PC-3 (cell line): ENCODE measurements at places on chromosomes 2 and 18. TPM values are rescaled to one million over a fixed set of nuclear protein-coding genes. Genes with fewer than 3 reads are reported as not detected.

GRCh38 chr18:45702708-45703265, 21.2 kb upstream of the SLC14A1 start:
- H3K4me3 ChIP-seq = no peak overlapping the region
- H3K36me3 ChIP-seq = no peaks in the 10 kb centered on the region
- H3K4me1 ChIP-seq = no peaks in the 10 kb centered on the region
- DNase-seq = no peak
- H3K27me3 ChIP-seq = no peaks in the 10 kb centered on the region
- H3K27ac ChIP-seq = no peak overlapping the region

- DNase-seq = no peak
- H3K27ac ChIP-seq = no peak overlapping the region
- no peaks in the 10 kb centered on the region for H3K4me1 ChIP-seq
- no peak overlapping the region for H3K4me3 ChIP-seq
Observed at GRCh38 chr2:181589779-181590178, 67.1 kb downstream of the CERKL start.

DNA sequence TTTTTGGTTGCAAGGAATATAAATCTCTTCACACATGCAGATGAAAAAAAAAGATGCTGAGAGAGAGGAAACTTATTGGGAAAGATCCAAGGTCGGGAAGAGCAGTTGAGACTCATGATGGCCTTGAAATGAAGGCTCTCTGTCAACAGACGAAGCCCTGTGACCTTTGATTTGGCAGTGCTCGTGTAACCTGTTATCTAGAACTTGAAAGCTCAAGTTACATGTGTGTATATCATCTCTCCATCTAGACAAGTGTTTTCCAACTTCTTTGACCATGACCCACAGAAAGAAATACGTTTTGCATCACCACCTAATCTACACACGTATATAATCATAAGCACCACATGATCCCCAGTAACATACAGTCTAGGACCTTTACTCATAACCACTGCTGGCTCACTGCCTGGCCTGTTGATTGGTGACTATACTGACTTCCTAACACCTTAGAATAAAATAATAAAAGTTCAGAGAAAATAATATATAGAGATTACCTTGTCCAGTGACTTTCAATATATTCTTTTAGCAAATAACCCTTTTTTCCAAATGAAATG, 319.0 kb upstream of the PKDCC start:
- no peaks in the 10 kb centered on the region for H3K4me1 ChIP-seq
- no peak overlapping the region for H3K27ac ChIP-seq
- H3K4me3 ChIP-seq = no peak overlapping the region

GRCh38 chr2:169254774-169255173, 107.6 kb downstream of the LRP2 start:
- no peak overlapping the region for H3K4me3 ChIP-seq
- DNase-seq = no peak
- no peak overlapping the region for H3K27ac ChIP-seq
- H3K27me3 ChIP-seq = peaks cover 50% of the 10 kb centered on the region

DNA sequence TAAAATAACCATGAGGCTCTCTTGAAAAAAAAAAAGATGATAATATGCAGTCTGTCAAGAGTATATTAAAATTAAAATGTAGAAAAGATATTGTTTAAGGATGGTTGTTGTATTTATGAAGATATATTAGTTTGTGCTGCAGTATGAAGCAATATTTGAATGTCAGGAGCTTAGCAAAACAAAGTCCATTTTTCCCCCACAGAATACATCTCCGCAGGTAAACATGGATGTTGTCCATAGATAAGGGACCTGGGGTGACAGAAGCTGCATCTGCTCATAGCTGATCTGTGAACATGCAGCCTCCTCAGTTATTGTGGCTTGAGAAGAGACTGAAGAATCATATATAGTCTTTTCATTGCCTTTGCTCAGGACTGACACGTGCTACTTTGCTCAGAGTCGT, 366.1 kb upstream of the MMADHC start:
- H3K27ac ChIP-seq = no peak overlapping the region
- H3K4me3 ChIP-seq = no peak overlapping the region
- no peaks in the 10 kb centered on the region for H3K27me3 ChIP-seq
- no peaks in the 10 kb centered on the region for H3K4me1 ChIP-seq

DNA sequence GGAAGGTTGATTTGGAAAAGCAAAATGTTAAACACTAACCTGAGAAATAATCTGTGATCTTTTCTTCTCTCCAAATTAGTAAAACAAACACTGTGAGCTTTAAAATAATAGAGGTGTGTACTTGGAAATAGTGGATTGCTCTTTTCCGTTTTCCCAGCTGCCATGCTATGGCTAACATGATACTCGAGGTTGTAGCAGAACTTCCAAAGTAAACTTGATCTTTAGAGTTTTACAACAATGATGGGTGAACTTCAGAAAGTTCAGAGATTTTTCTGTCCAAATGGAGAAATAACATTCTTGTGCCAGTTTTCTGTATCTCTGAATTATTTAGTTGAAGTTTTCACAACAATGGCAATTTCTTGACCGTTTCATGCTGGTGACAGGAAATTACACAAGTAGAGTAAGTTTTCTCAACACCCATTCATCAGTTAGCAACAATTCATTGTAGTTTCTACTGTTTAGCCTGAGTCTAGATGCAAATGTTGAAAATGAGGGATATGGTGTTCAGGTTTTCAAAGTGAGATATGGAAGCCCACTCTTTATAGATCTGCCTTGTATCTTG, 135.3 kb upstream of the CTAGE1 start:
- no peaks in the 10 kb centered on the region for H3K36me3 ChIP-seq
- H3K27me3 ChIP-seq = no peaks in the 10 kb centered on the region
- DNase-seq = no peak
- no peak overlapping the region for H3K4me3 ChIP-seq

DNA sequence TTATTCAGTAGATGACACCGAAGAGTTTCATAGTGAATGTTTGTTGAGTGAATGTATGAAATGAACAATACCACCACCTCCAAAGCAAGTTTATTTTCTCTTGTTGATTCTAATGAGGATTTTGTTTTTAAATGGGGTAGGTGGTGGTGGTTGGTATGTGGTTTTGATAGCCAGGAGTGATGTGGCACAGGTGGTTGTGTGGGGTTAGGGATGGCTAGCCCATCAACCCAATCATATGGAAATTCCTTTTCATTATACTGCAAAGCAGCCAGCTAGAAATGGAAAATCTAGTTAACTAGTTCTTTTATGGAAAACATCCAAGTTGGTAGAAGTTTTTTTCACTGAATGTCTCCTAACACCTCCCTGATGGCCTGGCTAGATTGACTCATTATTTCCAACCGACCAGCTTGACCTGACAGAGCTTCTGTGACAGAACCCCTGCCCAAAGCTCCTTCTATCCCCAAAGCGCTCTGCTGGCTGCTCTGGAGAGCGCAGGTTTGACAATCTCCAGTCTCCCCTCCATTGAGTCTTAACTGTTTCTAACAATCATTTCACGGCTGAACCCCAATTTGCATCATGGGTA, 376.9 kb downstream of the MTX2 start:
- H3K4me1 ChIP-seq = peaks cover 7% of the 10 kb centered on the region
- H3K36me3 ChIP-seq = no peaks in the 10 kb centered on the region

DNA sequence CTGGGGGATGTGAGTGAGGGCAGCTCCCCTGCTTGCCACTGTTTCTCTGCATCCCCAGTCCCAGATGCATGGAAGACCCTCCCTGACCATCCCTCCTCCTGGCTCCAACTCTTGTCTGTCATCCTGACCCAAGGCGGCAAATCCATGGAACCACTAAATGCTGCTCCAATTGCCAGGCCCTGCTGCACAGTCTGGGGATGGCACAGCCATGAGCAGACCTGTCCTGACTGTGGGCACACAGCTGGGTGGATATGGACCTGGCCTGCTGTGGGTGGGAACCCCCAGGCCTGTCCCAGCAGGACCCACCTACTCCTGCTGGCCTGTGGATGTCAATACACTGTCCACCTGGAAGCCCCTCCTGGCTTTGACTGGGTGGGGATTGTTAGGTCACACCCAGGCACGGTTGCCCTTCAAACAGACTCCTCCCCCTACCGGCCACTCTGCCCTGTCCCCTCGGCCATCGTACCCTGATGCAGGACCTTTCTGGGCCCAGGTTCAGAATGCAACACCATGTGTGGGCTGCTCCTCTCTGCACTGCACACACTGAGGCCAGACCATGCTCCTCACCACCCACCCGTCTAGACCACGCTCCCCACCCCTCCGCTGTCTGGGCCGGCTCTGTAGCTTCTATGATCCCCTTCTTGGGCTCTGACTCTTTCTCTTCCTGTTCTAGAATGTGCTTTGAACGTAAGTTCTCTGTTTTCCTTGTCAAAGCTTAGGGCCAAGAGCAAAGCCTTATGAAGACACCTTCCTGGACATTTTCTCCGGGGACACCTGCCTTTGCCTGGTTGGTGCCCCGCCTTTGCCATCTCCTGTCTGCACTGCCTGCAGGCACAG, 57.9 kb downstream of the INPP5D start:
- H3K27me3 ChIP-seq = no peaks in the 10 kb centered on the region
- DNase-seq = no peak
- no peaks in the 10 kb centered on the region for H3K36me3 ChIP-seq
- no peak overlapping the region for H3K27ac ChIP-seq

GRCh38 chr2:136129601-136130000, 11.7 kb upstream of the CXCR4 start:
- H3K4me1 ChIP-seq = peaks cover 14% of the 10 kb centered on the region; the same call in 1 of the 2 replicates
- H3K27me3 ChIP-seq = peaks cover 30% of the 10 kb centered on the region
- no peak overlapping the region for H3K27ac ChIP-seq
- DNase-seq = peak; percentile 39
- no peaks in the 10 kb centered on the region for H3K36me3 ChIP-seq

DNA sequence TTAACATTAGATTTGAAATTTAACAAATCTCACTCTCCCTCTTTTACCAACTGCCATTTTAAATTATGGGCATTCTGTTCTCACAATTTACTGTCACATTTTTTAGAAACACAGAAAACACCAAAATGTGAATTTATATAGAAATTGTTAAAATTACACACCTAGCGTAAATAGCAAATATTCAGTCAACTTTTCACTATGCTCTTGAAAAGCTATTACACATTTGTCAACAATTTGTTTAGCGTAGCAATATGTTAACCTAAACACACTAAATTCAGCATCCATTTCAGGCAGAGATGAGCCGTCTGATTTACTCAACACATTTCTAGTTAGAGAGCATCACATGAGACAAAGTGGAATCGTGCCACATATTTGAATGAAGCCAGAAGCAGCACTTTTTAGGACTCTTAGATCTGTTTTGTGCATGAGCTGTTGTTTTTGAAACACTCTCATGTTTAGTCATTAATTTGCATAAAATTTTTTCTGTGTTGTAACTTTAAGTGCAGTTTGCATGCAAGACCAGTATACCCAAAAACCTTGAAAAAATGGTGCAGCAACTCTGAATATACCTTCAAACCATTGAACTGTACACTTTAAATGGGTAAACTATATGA, 8.2 kb downstream of the TTC32 start:
- no peaks in the 10 kb centered on the region for H3K36me3 ChIP-seq
- H3K4me3 ChIP-seq = no peak overlapping the region
- no peak overlapping the region for H3K27ac ChIP-seq
- no peak for DNase-seq
- peaks cover 15% of the 10 kb centered on the region for H3K4me1 ChIP-seq

DNA sequence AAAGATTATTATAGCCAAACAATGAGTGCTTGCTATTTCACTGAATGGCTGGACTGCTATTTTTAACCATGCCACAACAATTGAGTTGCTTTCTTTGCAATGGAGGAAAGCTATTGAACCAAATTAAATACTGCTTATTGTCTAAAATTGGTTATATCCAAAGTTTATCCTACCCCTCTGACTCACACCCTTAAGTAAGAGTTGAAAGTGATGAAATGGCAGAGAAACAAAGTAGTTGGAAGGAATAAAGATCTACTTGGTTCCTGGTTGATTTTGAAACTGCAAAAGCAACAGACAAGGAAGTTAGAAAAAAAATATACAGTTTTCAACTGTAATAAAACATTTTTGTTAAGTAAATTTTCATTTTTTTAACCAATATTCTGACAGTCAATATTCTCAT, 47.5 kb downstream of the EML4 start:
- H3K27me3 ChIP-seq = no peaks in the 10 kb centered on the region
- no peak overlapping the region for H3K4me3 ChIP-seq
- H3K27ac ChIP-seq = no peak overlapping the region
- H3K4me1 ChIP-seq = no peaks in the 10 kb centered on the region

DNA sequence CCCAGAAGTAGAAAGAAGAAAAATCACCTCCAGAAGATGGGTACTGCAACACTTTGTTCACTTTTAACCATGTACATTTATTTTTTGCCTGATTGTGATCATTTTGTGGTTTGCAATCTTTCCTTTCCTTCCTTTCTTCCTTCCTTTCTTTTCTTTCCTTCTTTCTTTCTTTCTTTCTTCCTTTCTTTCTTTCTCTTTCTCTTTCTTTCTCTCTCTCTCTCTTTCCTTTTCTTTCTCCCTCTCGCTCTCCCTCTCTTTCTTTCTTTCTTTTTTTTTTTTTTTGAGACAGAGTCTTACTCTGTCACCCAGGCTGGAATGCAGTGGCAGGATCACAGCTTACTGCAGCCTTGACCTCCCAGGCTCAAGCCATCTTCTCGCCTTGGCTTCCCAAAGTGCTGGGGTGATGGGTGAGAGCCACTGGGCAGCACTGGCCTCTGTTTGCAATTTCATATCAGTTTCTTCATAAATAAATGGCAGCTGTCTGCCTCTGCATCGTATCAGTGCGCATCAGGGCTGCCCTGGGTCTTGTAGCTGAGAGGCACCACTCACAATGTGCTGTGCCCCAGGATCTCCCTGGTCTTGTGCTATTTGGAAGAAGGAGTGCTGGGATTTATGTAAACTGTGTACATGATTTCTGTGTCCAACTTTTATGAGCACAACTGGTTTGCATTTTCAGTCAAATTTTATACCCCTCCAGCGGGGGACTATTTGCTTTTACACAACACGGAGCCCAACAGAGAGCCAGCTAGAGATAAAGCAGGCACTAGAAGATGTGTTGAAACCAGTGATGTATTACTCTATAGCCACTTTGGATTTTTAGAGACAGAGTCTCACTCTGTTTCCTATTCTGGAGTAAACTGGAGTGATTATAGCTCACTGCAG, 6.9 kb upstream of the LIMS2 start:
- no peak overlapping the region for H3K4me3 ChIP-seq
- DNase-seq = no peak
- H3K27me3 ChIP-seq = no peaks in the 10 kb centered on the region
- no peak overlapping the region for H3K27ac ChIP-seq
- no peaks in the 10 kb centered on the region for H3K36me3 ChIP-seq

DNA sequence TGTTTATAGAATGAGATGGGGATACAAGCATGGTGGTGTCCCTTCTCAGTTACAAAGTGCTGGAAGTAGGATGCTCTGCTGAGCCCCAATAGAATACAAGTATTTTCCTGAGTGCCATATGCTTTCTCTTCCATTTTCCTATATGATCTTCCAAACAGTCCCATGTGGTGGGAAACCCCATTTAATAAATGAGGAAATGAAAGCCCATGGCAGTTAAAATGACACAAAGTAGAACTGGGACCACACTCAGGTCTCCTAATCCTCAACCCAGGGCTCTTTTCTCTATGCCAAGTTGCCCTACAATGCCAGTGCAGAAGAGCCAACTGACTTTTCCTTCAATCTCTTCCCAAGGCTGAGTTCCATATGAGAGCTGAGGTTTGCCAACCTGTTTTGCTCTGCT, 210.2 kb upstream of the FBXO11 start:
- no peak for DNase-seq
- H3K27me3 ChIP-seq = no peaks in the 10 kb centered on the region
- H3K4me3 ChIP-seq = no peak overlapping the region

The ST8SIA3 gene
- total RNA-seq = not detected in 2 replicates

The UGT1A8 gene
- 0.46 TPM in 1 of 2 replicates, not detected in the other for total RNA-seq

The TNS1 gene
- 1.0 and 1.5 TPM in 2 replicates for total RNA-seq

The B4GALT6 gene
- 1.4 and 2.4 TPM in 2 replicates for total RNA-seq

The DGKD gene
- total RNA-seq = 23.3 and 36.2 TPM in 2 replicates

The ZNF2 gene
- total RNA-seq = 1.4 and 3.1 TPM in 2 replicates

The FKBP7 gene
- total RNA-seq = 3.7 and 4.2 TPM in 2 replicates

The MBD1 gene
- total RNA-seq = 30.2 and 42.6 TPM in 2 replicates

The CROCC2 gene
- total RNA-seq = not detected in 2 replicates
